Heart right ventricle (tissue), 16 donors: ENCODE measurements at places on chromosomes 5 and 9. TPM values are rescaled to one million over a fixed set of nuclear protein-coding genes. Genes with fewer than 3 reads are reported as not detected.

DNA sequence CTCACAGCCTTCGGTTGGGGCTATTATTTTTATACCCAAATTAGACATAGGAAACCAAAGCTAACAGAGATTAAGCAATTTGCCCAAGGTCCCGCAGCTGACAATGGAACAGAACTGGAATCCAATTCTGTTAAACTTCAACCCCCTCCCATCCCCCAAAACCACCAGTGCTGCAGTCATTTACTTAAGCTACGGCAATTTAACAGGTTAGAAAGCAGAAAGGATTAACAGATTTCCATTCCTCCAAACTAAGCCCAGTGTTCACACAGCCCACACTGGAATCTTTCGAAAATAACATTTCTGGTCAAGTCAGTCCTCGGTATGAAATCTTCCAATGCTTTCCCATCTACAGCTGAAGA, 1023.1 kb upstream of the DMAC1 start:
- DNase-seq, result no peak

GRCh38 chr9:136045595-136046553, 49.2 kb downstream of the NACC2 start:
- DNase-seq, result no peak

DNA sequence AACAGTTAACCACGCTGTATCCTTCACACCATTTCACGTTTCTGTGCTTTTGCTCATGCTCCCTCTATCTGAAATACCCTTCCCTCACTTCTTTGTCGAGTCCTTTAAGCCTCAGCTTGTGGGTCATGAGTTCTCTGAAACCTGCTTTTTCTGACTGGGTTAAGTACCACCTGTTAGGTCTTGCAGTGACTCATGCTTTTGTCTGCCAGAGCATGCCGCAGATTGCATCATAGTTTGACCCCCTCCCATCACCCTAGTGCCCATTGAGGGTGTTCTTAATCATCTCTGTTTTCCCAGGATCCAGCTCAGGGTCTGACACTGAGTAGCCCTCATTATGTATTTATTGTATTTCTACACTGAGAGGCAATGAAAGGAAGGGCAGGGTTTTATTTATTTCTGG, 190.2 kb downstream of the ASTN2 start:
- DNase-seq, result no peak

- peak; percentile 60 for DNase-seq
These were observed 552 bp downstream of the TMEM141 start for GRCh38 chr9:136791516-136792276.

GRCh38 chr5:11898-12297, 80.1 kb upstream of the PLEKHG4B start:
- DNase-seq, result no peak

GRCh38 chr5:54820346-54821134, 164.9 kb downstream of the ESM1 start:
- no peak for DNase-seq

DNA sequence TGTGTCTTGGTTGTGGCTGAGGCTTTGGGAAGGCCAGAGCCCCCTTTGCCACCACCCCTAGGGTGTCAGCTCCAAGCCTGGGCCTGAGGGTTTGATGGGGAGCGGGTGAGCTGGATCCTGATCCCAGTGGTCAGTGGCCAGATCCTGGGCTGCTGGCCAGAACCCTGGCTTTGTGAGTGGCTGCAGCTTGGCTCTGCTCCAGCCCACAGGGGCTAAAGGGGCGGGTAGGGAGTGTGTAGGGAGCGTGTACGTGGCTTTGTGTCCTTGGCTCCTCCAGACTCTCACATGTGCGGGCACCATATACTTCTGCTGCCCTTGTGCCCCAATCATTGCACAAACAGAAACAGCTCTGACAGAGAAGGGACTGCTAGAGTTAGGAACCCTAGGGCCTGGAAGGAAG, 1.2 kb upstream of the IL11RA start:
- no peak for DNase-seq

GRCh38 chr5:121731377-121731776, 120.3 kb upstream of the FTMT start:
- peak; percentile 19 for DNase-seq

DNA sequence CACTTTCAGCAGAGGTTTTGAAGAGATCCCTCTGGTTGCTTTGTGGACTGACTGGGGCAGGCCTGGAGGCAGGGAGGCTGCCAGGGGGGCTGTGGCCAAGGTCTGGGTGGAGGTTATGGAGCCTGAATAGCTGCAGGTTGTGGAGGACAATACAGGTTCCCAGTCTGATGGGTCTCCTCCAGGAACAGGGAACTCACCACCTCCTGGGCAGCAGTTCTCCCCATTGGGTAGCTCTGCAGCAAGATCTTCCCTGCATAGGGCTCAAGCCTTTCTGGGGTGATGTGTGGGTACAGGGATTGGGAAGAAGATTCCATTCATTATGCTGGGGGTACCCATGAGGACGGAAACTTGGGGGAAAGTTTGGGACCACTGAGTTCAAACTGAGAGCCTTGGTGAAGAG, 6.8 kb downstream of the AQP3 start:
- no peak for DNase-seq

- DNase-seq, result no peak
These were observed 246.8 kb downstream of the ARRDC3 start for GRCh38 chr5:91136271-91136670.

DNA sequence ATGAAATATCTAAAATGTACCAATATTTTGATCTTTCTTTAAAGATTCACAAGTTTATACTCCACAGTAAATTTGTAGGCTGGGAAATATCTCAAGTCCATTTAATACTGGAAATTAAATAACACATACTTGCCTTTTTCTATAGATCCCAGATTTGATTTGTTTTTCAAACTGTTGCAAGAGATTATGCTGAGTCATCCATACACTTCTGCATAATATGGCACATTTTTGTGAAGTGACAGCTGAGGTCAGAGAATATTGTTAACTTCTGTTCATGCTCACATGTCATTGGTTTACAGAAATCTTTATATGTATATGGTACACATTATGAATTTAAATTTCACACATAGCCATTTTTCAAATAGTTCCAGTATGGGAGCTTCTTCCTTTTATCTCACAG, 1066.3 kb upstream of the NUDT12 start:
- DNase-seq, result no peak

DNA sequence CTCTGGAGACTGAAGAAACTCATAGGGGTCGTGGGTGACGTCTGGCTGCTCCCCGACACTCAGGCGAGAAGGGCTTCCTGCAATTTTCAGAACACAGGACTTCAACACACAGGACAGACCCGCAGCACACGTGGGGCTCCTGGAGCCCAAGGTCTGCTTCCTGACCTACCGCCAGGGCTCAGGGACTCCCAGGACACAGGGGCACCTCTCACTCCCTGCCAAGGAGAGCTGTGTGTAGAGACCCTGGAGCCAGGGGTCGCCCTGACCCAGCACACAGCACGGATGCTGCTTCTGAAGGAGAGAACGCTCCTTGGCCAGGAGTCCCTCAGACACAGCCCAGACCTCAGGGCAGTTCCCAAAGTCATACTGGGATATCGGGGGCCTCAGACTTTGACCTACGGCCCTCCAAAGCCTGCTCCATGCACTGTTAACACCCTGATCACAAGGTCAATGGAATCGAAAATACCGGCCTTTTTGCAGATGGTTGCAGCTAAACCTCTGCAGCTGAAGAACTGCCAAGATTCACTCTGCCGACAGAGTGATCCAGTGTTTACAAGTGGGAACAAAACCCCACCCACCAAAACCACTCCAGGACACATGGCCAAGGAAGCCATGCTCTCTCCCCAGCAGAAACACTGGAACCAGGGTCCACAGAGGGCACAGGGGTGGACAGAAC, 13.8 kb upstream of the ZDHHC11 start:
- DNase-seq, result no peak

- DNase-seq, result no peak
These were observed 78.9 kb downstream of the ABCA1 start for GRCh38 chr9:104849023-104849422.

- DNase-seq, result no peak
These were observed 182.5 kb downstream of the MED10 start for GRCh38 chr5:6195711-6196358.

DNA sequence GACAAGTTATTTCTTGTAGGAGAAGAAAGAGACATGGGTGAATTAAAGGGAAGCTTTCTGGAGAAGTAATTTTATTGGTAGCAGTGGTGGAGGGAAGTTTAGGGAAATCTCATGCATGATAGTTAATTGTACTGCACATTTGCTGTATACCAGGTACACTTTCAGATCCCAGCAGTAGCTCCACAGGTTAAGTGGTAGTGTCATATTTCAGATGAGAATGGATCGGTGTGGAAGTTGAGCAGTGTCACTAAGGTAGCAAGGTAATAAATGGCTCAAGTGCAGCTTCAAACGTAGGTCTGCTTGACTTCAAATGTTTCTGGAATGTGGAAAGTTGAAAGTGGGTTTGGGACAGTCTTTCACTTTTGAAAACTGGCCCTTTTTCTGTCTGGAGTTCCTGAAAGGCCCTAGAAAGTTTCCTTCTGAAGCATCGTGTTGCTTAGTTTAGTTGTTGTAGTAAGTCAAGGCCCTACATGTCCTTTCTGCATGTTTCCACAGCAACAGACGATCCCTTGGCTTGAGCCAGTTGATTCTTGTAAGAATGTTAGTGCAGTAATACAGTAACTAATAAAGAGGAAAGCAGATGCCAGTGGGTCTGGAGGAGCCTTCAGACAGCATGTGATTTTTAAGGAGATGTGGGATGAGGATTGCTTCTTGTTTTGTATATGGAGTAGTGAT, 3.7 kb downstream of the CLTA start:
- no peak for DNase-seq

GRCh38 chr9:84807870-84808390, 138.4 kb downstream of the NTRK2 start:
- no peak for DNase-seq

GRCh38 chr5:139947727-139948126, 95.4 kb downstream of the NRG2 start:
- no peak for DNase-seq

GRCh38 chr5:7515284-7515914, 119.5 kb downstream of the ADCY2 start:
- no peak for DNase-seq

DNA sequence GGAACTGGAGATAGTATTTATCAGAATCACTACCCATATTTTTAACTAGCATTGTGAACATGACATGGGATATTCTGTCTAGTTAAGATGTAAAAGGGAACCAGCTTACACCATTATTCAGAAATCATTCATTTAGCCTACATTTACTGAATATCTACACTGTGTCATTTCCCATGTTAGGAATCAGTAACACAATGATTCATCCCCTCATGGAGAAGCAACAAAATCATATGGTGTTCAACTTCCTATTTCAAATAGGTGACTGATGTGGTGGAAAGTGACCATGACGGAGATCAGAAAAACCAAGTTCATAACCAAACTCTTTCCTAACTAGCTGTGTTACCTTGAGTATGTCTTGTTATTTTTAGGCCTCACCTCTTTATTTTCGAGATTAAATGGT, 550.0 kb upstream of the TUSC1 start:
- DNase-seq, result no peak

DNA sequence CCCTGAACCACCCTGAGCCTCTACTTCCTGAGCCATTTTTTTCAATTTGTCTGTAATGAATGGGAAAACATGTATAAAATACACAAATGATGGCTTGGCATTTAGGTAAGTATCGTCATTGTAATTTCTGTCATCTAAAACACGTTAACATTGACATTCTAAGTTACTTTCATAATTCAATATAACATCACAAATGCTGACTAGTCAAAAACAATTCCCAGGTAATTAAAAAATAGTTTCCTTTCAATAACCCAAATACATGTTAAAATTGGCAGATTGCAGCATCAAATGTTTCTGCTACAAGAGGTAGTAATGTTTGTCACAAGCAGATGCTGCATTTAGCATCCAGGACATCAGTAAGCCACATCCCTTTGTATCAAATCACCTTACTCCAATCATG, 776.4 kb downstream of the KCTD16 start:
- no peak for DNase-seq

DNA sequence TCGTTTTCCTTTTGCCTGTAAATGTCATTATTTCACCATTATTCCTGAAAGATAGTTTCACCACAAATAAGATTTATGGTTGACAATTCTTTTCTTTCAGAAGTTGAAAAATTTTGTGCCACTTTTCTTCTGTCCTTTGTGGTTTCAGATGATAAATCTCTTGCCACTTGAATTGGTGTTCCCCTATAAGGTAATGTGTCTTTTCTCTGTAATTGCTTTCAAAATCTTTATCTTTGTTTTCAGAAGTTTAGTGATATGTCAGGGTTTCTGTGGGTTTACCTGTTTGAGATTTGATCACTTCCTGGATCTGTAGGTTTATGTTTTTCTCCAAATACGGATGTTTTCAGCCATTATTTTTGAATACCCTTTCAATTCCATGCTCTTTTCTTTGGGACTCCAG, 14.6 kb downstream of the RASA1 start:
- DNase-seq, result no peak

DNA sequence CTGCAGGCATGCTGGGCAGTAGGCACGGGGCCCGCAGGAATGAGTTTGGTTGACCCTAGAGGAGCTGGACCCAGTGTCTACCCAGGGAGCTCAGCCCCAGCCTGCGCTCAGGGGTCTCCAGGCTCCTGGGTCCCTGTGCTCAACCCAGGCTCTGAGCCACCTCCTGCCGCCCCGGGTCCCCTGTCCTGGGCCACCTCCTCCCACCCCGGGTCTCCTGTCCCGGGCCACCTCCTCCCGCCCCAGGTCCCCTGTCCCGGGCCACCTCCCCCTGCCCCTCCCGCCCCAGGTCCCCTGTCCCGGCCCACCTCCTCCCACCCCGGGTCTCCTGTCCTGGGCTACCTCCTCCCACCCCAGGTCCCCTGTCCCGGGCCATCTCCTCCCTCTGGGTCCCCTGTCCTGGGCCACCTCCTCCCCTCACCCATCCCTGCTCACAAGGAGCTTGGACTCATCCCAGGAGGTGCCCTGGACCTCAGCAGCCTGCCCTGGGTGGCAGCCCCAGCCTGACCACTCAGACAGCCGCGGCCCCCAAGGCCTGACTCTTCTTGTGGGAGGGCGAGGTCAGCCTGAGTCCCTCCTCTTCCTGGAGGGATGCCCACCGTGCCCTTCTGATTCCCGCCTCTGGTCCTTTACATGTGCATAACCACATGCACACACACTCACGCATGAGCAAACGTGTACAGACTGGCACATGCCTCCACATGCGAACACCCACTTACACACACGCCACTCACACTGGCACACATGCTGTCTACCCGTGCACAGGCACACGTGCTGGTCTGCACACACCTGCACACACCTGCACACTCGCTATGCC, 2.4 kb downstream of the LCN12 start:
- peak; percentile 14 for DNase-seq

DNA sequence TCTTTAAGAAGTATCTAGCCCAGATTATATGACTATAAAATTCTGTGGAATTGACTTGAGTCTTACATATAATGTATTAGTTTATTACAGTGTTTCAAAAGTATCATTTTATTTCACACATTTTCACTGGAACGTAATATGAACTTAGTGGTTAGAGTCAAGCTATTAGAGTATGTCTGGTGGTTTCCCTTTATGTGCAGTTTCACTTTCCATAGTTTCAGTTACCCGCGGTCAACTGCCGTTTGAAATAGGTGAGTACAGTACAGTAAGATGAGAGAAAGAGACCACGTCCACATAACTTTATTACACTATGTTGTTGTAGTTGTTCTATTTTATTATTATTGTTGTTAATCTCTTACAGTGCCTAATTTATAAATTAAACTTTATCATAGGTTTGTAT, 50.5 kb downstream of the COMMD10 start:
- DNase-seq, result no peak

Gene ENHO
- total RNA-seq, result not detected

Gene GDA
- total RNA-seq, result 0.28 TPM

Gene CCDC127
- total RNA-seq, result 8.9 TPM

Gene RXRA
- total RNA-seq, result 42.4 TPM

Gene MEIKIN
- not detected for total RNA-seq

Gene HTR4
- 0.99 TPM for total RNA-seq

Gene FOCAD
- total RNA-seq, result 37.4 TPM

Gene SPATA31E1
- not detected for total RNA-seq

Gene TNPO1
- 71.7 TPM for total RNA-seq

Gene PCA3
- not detected for total RNA-seq

Gene C8G
- 2.5 TPM for total RNA-seq

Gene DMAC1
- 150 TPM for total RNA-seq
